ENCODE measurements at places on chromosomes 12 and 14.

DNA sequence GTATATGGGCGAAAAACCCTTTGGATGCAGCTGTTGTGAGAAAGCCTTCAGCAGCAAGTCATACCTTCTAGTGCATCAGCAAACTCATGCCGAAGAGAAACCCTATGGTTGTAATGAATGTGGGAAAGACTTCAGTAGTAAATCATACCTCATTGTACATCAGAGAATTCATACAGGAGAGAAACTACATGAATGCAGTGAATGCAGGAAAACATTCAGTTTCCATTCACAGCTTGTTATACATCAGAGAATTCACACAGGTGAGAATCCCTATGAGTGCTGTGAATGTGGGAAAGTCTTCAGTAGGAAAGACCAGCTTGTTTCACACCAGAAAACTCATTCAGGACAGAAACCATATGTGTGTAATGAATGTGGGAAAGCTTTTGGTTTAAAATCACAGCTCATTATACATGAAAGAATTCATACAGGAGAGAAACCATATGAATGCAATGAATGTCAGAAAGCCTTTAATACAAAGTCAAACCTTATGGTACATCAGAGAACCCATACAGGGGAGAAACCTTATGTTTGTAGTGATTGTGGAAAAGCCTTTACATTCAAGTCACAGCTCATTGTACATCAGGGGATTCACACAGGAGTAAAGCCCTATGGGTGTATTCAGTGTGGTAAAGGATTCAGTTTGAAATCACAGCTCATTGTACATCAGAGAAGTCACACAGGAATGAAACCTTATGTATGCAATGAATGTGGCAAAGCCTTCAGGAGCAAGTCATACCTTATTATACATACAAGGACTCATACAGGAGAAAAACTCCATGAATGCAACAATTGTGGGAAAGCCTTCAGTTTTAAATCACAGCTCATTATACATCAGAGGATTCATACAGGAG is 21.4 kb downstream of the ZNF268 start:
- no peak for DNase-seq

DNA sequence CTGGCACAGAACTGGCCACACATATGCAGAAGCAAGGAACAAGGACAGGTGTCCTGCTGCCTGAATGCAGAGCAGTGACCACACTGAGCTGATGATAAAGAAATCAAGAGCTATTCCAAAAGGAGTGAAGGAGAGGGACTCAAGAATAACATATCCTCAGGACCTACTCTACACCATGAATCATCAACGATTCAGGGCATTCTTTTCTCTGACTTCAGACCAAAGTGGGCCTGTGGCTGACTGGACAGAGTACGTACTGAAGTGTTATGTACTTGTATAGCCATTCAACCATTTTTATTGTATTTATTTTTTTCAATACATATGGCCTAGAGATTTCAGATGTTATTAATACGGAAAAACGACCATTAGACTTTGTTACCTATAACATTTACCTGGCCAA is 177.5 kb upstream of the TMTC1 start:
- DNase-seq = no peak

DNA sequence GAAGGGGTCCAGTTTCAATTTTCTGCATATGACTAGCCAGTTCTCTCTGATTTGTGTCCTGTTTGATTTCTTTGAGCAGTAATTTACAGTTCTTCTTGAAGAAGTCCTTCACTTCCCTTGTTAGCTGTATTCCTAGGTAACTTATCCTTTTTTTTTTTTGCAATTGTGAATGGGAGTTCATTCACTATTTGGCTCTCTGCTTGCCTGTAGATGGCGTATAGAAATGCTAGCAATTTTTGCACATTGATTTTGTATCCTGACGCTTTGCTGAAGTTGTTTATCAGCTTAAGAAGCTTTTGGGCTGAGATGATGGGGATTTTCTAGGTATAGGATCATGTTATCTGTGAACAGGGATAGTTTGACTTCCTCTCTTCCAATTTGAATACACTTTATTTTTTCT is 77.6 kb upstream of the NID2 start:
- DNase-seq = peak; percentile 34

DNA sequence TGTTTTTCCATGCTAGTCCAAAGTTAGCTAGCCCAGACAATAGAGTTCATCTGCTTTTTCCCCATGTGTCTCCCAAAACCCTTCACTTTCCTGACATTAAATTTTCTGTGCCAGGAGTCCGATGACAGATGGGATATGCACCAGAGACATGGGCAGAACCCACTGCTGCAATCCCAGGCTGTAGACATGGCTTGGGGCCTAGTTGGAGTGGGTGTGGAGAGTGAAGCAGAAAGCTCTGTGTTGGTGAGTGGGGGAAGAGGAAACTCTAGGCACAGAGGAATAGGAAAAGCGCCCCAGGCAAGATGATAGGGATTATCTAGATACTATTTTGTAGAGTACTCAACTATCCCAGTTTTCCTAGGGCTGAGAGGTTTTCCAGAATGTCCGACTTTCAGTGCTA is 4.8 kb upstream of the KRT74 start:
- no peak for DNase-seq

- DNase-seq = no peak
Observed at GRCh38 chr12:12726555-12727093, 9.5 kb downstream of the CDKN1B start.

DNA sequence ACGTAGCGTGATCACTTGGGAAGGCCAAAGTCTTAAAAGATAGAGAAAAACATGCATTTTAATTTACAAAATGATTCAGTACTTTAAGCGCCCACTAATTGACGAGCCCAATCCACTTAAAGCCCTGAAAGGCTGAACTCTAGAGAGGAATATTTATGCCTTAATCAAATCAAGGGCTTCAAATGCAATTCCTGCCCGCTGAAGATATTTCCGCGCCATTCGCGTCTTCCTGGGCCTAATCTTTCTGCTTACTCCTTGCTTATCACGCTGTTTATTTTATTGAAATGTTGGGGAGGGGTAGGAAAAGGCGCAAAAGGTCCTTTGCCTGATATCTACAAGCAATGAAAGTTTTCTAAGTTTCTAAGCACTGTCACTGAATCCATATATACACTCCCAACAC is 4.0 kb downstream of the TBX3 start:
- no peak for DNase-seq

DNA sequence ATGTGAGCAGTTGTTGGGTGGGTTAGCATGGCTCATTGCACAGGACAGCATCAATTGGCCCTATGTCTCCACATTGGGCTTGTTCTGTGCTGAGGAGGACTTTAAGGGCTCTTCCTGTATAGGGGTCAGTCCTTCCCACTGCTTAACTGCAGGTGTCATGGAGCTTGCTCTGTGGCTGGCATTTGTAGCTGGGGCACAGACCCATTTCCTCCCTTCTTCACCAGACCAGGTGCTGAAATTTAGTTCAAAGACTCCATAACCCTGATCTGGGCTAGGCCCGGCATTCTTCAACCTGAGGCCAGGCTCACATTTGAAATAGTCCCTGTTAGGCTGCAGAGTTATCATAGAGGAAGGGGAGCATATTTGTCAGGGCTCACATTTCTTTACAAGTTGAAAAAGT is 12.8 kb downstream of the CHST11 start:
- DNase-seq = no peak

DNA sequence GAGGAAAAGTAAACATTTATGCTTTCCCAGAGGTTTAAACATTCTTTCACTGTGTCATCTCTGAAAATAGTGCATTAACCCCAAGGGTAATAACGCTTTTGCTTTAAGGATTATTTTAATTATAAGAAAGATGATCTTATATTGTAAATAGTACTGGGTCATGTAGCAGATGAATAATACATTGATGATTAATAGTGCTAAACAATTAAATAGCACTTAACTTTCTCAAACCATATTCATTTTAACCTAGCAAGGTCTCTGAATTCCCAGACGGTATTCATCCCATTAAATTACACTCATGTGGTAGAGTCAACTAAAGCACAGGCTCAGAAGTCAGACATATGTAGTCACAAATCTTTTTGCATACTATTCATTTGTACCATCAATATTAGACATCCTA is 115.6 kb upstream of the FAR2 start:
- no peak for DNase-seq

GRCh38 chr12:12684375-12685106 is 11.4 kb downstream of the GPR19 start:
- DNase-seq = peak; percentile 94

- peak; percentile 62 for DNase-seq
Observed at GRCh38 chr14:22994762-22995275, 12.5 kb upstream of the AJUBA start.

GRCh38 chr12:106249411-106250135 is 1.8 kb upstream of the CKAP4 start:
- no peak for DNase-seq

DNA sequence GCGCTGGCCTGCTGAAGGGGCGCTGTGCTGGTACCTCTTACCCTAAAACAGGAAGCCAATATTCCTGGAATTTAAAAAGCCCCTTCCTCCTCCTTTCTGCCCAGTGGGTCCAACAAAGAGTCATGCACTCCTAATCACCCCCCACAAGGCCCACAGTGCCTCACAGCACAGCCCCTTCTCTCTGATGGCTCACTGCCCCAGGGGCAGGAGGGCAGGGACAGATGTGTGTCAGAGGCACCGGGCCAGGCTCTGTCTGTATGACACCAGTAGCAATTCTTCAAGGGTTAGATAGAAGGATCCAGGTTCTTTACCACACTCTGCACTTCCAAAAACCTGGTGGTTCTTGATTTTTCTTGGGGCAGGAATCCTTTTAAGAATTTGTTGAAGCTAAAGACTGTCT is 8.9 kb downstream of the MYH6 start:
- no peak for DNase-seq

- no peak for DNase-seq
Observed at GRCh38 chr12:89059721-89060541, 292.4 kb downstream of the DUSP6 start.

DNA sequence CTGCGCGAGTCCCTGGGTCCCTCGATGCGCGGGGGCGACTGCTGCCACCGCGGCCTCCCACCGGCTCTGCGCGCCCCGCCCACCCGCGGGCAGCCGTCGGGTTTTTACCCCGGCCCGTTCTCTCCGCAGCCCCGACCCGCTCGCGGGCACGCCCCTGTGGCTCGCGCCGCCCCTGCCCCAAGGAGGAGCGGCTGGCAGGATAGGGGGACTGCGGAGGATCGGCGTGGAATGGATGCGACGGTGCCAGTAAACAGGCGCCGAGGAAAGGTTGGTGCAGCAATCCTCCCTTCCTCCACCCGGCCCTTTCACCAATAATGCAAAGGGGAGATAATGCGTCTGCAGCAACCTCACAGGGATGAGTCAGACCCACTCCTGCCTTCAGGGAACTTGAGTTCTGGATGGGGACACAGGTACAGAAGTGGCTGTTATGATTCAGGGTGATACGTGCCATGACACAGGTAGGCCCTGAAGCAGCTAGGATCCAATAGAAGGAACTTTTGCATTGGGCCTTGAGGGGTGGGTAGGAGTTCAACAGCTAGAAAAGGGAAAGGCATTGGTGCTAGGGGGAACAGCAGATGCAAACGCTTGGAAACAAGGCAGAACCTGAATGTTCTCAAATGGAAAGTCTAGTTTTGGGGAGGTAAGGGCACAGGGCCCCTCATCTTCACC is 554 bp upstream of the DEGS2 start:
- no peak for DNase-seq

GRCh38 chr12:47561746-47562145 is 144.1 kb downstream of the RPAP3 start:
- DNase-seq = no peak

- DNase-seq = no peak
Observed at GRCh38 chr12:68482660-68483059, 128.0 kb upstream of the RAP1B start.

DNA sequence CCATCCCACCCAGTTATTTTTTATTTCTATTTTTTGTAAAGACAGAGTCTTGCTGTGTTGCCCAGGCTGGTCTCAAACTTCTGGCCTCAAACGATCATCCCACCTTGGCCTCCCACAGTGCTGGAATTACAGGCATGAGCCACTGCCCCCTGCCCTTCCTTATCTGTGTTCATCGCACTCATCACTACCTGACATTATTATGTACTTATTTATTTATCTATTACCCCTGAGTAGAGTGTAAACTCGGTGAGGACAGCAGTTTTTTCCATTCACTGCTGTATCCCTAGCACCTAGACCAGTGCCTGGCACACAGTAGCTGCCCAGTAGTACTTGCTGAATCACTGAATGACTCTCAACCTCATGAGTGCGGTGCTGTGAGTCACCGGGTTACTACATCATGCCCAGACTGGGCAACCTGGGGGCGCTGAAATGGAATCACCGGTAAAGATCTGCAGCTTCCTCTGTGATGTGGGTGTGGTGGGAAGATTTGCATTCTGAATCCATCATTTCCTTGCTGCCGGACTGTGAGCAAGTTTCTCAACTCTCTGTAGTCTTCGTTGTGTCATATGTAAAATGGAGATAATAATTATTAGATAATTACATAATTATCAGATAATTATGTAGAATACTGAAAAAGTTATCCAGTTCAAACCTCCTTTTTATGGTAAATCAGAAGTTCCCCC is 81.9 kb upstream of the USP44 start:
- DNase-seq = peak; percentile 26

GRCh38 chr12:124098101-124098757 is 125.2 kb downstream of the ZNF664 start:
- DNase-seq = no peak

DNA sequence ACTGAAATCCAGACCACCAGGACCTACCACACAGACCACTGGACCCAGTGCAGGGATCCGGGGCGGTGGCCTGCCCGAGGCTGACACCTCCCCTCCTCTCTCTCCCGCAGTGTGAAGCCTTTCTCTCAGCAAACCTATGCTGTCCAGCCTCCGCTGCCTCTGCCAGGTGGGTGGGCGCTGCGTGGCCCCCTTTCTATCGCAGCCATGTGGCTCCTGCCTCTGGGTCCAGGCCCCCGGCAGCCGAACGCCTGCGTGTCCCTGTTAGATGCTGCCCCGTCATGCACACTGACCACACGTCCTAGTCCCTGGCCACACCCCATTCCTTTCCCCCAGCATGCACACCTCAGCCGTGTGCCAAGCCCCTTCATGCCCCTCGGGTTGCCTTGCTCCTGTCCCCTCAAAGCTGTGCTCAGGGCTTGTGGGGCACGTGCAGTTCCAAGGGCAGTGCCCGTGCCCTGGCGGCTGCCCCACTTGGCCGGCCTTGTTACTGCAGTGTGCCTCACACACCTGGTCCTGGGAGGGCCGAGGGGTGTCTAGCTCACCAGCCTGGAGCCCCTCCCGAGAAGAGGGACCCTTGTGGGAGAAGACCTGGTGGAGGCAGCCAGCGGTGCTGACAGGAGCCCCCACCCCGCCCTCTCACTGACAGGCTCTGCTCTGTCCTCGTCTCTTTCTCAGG is 58.0 kb upstream of the TSPAN9 start:
- DNase-seq = no peak

- no peak for DNase-seq
Observed at GRCh38 chr12:27304856-27305255, 27.8 kb upstream of the BMAL2 start.

- DNase-seq = no peak
Observed at GRCh38 chr12:29208060-29208459, 59.0 kb downstream of the FAR2 start.

DNA sequence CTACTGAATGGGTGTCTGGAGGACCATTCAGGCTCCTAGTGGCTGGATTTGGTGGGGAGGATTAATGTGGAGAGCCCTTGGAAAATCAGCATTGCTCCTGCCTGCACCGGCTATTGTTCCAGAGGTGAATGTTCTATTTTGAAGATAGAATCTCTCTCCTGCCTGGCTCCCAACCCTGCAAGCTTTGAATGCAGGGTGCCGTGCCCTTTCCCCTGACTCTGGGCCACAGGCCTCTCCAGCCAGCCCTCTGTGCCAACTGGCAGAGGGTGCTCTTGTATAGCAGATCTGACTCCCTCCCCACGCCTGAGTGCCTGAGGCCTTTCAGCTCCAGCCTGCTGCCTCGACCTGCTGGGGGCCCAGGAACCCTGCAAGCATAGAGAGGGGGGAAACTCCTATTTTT is 106.8 kb downstream of the TMEM260 start:
- DNase-seq = peak; percentile 16
